ENCODE measurements at places on chromosomes 2 and 18.

DNA sequence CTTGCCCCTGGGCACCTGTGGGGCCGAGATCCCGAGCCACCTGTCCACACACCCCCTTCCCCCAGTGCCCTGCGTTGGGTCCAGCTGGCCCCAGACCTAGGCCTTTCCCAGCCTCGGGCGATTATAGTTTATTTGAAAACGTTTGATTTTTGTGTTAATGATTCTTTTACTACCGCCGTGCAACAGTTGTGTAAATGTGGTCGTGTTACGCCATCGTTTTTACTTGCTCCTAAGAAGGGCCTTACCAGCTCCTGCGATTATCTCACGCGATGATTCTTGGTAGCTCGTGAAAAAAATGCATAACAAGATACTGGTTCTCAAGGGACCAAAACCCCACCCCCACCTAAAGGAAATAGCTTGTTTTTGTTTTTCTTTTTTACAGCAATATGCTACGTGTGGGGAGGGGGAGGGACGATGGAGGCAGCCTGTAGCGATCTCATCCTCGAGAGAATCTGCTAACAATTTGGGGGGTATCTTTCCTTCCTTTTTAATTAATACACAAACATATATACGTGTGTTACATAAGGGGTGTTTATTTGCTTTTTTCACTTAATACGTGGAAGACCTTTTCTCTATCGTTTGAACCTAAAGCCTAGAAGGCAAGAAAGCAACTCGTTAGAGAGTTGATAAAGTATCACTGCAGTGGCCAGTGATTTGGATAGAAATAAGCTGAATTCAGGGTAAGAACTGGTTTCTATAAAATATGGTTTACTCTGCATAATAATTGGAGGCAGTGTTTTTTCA is 1.0 kb downstream of the ZDBF2 start:
- peak; percentile 10 for DNase-seq

- peak; percentile 54 for DNase-seq
Measured at GRCh38 chr2:173978447-173978846, 13.3 kb upstream of the SP3 start.

- no peak for DNase-seq
Measured at GRCh38 chr2:128633501-128633900, 314.8 kb upstream of the HS6ST1 start.

- DNase-seq: no peak
Measured at GRCh38 chr18:70151614-70152013, 53.9 kb downstream of the RTTN start.

- DNase-seq: no peak
Measured at GRCh38 chr2:71531522-71532047, 78.2 kb downstream of the DYSF start.

DNA sequence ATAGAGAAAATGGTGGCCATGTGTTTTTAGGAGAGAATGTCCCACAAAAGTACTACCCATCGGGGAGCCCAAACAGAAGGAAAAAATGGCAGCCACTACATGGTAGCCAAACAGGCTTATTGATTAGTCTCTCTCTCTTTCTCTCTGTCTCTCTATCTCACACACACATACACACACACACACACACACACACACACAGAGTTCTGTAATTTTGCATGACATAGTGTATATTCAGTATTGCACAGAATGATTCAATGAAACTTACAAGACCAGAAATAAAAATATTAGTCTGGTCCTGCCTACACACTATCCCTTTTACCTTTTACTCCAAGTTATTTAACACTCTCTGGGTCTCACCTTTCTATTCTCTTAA is 124.8 kb upstream of the SLC39A10 start:
- DNase-seq: no peak

DNA sequence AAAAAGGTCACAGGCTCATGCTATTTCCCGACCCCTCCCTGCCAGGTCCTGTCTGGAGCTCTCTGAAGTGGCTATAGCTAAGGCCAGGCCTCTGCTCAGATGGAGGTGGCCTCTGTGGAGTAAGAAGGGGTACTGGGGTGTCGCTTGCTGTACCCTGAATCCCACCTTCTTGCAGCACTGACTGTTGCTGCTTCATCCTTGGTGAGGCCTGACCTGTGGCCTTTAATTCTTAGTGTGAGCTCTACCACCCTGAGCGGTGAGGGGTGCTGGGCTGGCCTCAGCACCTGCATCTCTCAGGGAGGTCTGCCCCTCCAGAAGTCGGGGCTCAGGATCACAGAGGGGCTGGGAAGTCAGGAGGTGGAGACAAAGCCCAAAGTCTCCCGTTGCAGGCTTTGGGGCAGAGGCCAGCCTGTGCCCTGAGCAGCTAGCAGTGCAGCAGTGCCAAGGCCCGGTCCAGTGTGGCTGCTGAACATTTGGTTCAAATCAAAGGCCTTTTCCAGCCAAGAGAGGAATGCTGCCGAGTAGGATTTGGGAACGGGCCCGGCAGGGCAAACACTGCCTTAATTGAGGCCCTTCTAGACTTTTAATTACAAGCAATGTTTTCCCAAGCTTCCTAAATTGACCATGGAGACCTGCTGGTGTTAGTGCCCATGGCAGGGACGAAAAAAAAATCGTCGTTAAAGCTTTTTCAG is 133.5 kb upstream of the HAAO start:
- no peak for DNase-seq

- no peak for DNase-seq
Measured at GRCh38 chr18:73636355-73636754, 511.3 kb downstream of the FBXO15 start.

- DNase-seq: no peak
Measured at GRCh38 chr2:9578467-9579235, 23.0 kb upstream of the ADAM17 start.

- no peak for DNase-seq
Measured at GRCh38 chr2:132760971-132761370, 91.0 kb upstream of the LYPD1 start.

DNA sequence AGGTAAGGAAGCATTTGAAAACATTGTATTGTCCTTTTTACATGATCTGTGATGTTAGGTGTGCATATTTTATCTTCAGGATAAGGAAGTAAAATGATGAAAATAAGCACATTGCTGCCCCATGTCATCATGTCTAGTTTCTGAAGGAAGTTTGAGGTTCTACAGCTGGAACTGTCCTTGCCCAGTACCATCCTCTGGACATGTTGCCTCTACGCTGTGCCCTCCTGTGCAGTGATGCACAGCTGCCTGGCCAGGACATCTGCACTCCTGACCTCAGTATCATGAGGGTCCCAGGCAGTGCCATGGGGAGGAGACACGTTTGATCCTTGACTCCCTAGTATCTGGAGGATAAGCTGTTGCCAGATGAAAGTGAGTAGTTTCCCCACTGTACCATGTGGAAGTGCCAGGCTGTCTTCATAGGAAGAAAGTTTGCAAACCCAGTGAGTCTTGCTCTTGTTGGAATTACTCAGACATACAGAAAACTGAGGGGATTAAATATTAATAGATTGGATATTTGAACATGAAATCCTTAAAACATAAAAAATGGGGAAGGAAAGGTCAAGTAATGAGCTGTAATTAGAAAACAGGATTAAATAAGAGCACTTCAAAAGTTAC is 9.5 kb downstream of the ALKAL2 start:
- no peak for DNase-seq

- DNase-seq: no peak
Measured at GRCh38 chr18:65409261-65409660, 341.6 kb upstream of the CDH7 start.

- DNase-seq: peak; percentile 7
Measured at GRCh38 chr2:120586507-120587278, 149.0 kb upstream of the GLI2 start.

DNA sequence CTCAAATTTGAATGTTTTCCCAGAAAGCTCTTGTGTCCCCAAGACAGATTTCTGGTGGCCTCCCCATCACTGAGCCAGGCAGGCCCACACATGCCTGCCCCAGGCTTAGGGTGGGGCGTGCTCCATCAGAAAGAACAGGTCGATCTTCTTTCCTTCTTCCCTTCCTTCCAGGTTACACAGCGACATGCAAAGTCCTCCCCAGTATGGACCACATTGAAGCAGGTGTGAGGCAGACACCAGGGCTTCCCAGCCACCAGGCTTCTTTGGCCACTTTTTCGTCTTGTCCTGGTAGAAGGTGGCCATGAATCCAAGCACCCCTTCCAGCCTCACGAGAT is 41.4 kb upstream of the LAPTM4A start:
- DNase-seq: no peak

DNA sequence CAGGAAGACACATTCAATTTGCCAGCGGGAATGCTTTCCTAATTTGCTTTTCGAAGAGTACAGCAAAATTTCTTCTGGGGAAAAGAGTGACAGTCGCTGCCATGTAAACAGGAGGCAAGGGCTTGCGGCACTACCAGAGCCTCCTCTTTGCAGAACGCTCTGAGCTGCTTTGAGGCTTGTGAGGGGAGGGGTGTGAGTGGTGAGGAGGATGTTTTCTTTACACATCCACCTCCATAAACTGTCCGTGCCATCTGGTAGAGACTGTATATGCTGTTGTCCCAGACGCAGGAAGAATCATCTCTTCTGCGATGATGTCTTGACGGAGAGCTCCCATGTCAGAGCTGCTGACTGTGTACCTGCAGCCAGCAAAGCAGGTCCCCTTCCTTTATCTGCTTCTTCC is 138.0 kb downstream of the SOCS6 start:
- no peak for DNase-seq

Data from stimulated activated CD4-positive, alpha-beta T cell treated with anti-CD3 and anti-CD28 coated beads, Interleukin-15, amount 100 ng/mL, for 24 hours (primary cell).